Metanephros (tissue), 2 donors: ENCODE measurements at places on chromosomes 11 and 22. TPM values are rescaled to one million over a fixed set of nuclear protein-coding genes. Genes with fewer than 3 reads are reported as not detected.

The PDGFB gene
- 15.8 TPM for total RNA-seq

The MUC5B gene
- 0.12 TPM for total RNA-seq

The RAC2 gene
- total RNA-seq, result 12.7 TPM

The C22orf23 gene
- total RNA-seq, result 0.64 TPM

The APOBEC3A gene
- total RNA-seq, result 2.5 TPM

The OR51B5 gene
- 2.3 TPM for total RNA-seq

The SCN3B gene
- total RNA-seq, result 4.1 TPM

The OR8D1 gene
- total RNA-seq, result not detected

The KDM2A gene
- total RNA-seq, result 70.5 TPM

The FAM83F gene
- 2.5 TPM for total RNA-seq

The RGL4 gene
- 3.2 TPM for total RNA-seq

The MUC2 gene
- under 0.01 TPM for total RNA-seq

The GAB4 gene
- not detected for total RNA-seq

The MICAL3 gene
- total RNA-seq, result 44.0 TPM

The NAALADL1 gene
- total RNA-seq, result 20.2 TPM

The SHANK2 gene
- total RNA-seq, result 72.7 TPM

The NXPE1 gene
- total RNA-seq, result not detected

The PRG3 gene
- total RNA-seq, result 1.1 TPM

The ZNRF3 gene
- total RNA-seq, result 27.7 TPM

The CASP1 gene
- total RNA-seq, result 6.2 TPM

The TNNT3 gene
- 410 TPM for total RNA-seq

The EHF gene
- 34.0 TPM for total RNA-seq

The CHRM1 gene
- total RNA-seq, result not detected

The C11orf98 gene
- total RNA-seq, result 20.1 TPM

The ACR gene
- total RNA-seq, result 0.18 TPM

The ART5 gene
- total RNA-seq, result 1.8 TPM

The RIMBP3C gene
- total RNA-seq, result 0.82 TPM

The UNC93B1 gene
- 21.7 TPM for total RNA-seq

The MOV10L1 gene
- 0.99 TPM for total RNA-seq

The OR2AT4 gene
- total RNA-seq, result not detected

The HDAC10 gene
- 36.7 TPM for total RNA-seq
